ENCODE measurements at places on chromosomes 3 and 15. TPM values are rescaled to one million over a fixed set of nuclear protein-coding genes. Genes with fewer than 3 reads are reported as not detected.

Gene SYNPR
- not detected for total RNA-seq

- H3K4me1 ChIP-seq = no peaks in the 10 kb centered on the region
- no peak for DNase-seq
Measured at GRCh38 chr15:75693501-75694240, 19.0 kb downstream of the CSPG4 start.

DNA sequence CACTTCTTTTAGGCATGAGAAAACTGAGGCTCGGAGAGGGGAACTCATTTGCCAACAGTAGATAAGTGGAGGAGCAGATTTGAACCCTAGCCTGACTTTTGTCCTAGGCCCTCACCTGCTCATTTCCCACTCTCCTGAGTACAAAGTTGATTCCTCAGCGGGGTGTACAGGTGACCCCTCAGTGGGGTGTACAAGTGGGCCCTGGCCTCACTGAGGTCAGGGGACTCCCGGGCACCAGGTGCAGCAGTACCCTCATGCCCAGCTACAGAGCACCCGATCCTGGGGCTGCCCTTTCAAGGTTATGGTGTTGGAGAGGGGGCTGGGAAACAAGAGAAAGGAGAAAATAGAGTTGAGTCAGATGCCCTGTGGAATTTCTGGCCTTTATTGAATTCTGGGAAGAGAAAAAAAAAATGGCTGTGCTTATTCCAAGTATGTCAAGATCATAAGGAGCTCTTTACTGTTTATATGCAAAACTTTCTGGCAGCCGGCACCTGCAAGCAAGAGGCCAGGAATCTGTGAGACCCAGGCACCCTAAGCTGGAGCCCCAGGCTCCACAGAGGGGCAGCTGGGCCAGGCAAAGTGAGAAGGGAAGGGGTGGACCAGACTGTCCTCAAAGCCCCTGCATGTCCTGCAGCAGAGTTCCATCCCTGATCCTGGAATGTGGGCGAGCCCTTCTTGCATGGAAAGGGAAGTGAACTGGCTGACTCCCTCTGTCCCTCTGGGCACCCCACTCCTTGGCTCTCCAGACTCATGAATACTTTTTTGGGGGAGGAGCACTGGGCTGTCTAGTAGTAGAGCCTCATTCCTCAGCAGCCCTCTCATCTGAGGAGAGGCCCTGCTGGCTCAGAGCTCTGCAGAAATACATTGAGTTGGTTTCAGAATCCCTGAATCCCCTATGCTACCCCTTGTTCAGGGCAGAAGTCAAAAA is 43.1 kb downstream of the AMOTL2 start:
- no peak overlapping the region for H3K27ac ChIP-seq
- H3K27me3 ChIP-seq = no peaks in the 10 kb centered on the region
- no peaks in the 10 kb centered on the region for H3K4me1 ChIP-seq
- H3K4me3 ChIP-seq = no peak overlapping the region

DNA sequence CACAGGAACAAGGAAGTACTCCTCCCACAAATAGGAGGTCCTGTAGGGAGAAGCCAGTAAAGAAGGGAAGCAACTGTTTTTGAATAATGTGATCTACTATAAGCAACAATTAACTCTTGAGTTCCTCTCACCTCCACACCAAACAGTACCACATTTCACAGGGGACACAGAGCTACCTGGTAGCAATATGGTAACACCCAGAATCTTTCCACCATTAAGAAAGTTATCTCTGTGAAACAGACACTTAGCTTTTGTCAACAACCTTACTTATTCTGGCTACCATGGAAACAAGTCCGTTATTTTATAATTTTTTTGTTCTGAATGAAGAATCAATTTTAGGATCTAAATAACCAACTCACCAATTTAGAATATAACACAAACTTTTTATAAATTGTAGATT is 49.5 kb downstream of the TBL1XR1 start:
- H3K4me3 ChIP-seq = no peak overlapping the region
- H3K4me1 ChIP-seq = peaks cover 33% of the 10 kb centered on the region
- H3K27ac ChIP-seq = no peak overlapping the region
- no peaks in the 10 kb centered on the region for H3K27me3 ChIP-seq
- no peaks in the 10 kb centered on the region for H3K36me3 ChIP-seq

GRCh38 chr3:49199239-49199899 is 28.0 kb downstream of the KLHDC8B start:
- no peak overlapping the region for H3K4me3 ChIP-seq
- H3K27me3 ChIP-seq = no peaks in the 10 kb centered on the region
- DNase-seq = no peak
- no peaks in the 10 kb centered on the region for H3K36me3 ChIP-seq
- H3K4me1 ChIP-seq = no peaks in the 10 kb centered on the region

Gene AGTR1
- total RNA-seq = not detected

Gene SH3GL3
- not detected for total RNA-seq

Gene DPPA2
- total RNA-seq = not detected

Gene CPNE4
- total RNA-seq = not detected

GRCh38 chr3:53748512-53749271 is 97.5 kb downstream of the CHDH start:
- H3K27me3 ChIP-seq = no peaks in the 10 kb centered on the region
- H3K36me3 ChIP-seq = no peaks in the 10 kb centered on the region
- no peak overlapping the region for H3K27ac ChIP-seq
- no peak overlapping the region for H3K4me3 ChIP-seq
- no peak for DNase-seq

DNA sequence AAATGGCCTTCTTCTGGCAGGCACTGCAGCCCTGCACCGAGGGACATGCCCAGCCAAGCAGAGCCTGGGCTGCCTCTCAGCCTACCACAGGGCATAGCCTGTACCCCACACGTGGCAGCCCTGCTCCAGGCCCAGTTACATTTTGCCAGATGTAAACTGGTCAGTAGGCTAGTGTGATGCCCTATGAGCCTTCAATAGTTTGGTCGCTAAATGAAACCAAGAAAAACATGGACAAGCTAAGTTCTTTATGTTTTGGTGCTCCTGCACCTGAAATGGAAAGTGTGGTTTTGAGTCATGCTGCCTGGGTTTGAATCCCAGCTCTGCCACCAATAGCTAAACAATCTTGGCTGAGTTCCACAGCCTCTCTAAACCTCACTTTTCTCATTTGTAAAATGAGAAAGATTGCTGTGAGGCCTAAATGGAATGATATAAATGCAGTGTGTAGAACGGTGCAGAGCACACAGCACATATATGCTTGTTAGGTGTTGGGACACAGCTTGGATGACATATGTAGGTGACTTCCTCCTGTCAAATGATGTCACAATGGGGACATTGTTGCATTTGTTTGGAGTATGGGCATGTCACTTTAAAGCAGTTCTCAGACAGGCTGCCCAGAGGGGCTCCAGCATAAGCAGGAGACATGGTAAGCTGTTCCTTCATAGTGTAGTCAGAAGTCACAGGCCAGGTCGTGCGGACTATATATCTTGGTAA is 57.4 kb downstream of the ZBTB38 start:
- H3K4me3 ChIP-seq = no peak overlapping the region
- no peaks in the 10 kb centered on the region for H3K4me1 ChIP-seq
- DNase-seq = no peak
- H3K27ac ChIP-seq = no peak overlapping the region

Gene CCDC39
- not detected for total RNA-seq

GRCh38 chr3:184471439-184471838 is 90.1 kb upstream of the EPHB3 start:
- no peak overlapping the region for H3K27ac ChIP-seq
- no peak for DNase-seq
- no peaks in the 10 kb centered on the region for H3K4me1 ChIP-seq
- H3K36me3 ChIP-seq = no peaks in the 10 kb centered on the region
- no peaks in the 10 kb centered on the region for H3K27me3 ChIP-seq

Gene CSPG4
- total RNA-seq = not detected

DNA sequence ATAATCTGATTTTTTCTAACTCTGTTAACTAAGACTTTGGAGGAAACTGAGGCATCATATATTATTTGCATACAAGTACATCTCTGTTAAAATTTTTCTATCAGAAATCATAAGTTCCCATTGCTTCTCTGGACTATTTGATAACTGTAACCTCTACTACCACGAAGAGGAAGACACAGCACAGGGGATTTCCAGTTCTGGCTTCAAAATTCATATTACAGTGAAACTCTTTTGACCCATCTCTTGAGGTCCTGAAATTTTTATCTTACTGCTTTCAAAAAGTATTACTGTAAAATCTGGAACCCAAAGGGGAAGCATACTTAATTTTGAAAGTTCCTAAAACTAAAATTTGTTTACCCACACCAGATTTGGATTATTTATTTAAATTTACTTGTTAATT is 4.2 kb downstream of the PLSCR1 start:
- peaks cover 12% of the 10 kb centered on the region for H3K4me1 ChIP-seq
- no peak overlapping the region for H3K4me3 ChIP-seq
- H3K27ac ChIP-seq = no peak overlapping the region
- H3K27me3 ChIP-seq = no peaks in the 10 kb centered on the region
- DNase-seq = no peak
- H3K36me3 ChIP-seq = no peaks in the 10 kb centered on the region

Gene CLDN11
- total RNA-seq = not detected

DNA sequence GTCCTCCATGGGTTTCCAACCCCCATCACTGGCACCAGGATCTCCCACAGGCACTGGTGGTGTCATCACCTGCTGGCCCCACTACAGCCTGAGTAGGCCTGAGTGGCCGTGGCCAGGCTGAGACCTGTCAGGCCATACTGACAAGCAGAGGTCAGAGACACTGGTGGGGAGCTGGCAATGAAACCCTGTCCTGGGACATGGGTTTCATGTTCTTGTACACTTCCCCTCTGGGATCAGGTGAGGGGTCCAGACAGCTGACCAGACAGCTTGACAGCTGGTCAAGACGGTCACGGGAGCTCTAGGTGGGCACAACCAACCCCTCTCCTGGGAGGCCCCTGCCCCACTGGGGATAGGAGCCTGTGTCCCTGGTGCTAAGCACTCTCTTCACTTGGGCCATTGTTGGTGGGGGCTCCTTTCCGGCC is 13.1 kb downstream of the ZBTB47 start:
- no peaks in the 10 kb centered on the region for H3K4me1 ChIP-seq
- no peak overlapping the region for H3K4me3 ChIP-seq
- no peaks in the 10 kb centered on the region for H3K36me3 ChIP-seq
- H3K27ac ChIP-seq = no peak overlapping the region
- DNase-seq = no peak

DNA sequence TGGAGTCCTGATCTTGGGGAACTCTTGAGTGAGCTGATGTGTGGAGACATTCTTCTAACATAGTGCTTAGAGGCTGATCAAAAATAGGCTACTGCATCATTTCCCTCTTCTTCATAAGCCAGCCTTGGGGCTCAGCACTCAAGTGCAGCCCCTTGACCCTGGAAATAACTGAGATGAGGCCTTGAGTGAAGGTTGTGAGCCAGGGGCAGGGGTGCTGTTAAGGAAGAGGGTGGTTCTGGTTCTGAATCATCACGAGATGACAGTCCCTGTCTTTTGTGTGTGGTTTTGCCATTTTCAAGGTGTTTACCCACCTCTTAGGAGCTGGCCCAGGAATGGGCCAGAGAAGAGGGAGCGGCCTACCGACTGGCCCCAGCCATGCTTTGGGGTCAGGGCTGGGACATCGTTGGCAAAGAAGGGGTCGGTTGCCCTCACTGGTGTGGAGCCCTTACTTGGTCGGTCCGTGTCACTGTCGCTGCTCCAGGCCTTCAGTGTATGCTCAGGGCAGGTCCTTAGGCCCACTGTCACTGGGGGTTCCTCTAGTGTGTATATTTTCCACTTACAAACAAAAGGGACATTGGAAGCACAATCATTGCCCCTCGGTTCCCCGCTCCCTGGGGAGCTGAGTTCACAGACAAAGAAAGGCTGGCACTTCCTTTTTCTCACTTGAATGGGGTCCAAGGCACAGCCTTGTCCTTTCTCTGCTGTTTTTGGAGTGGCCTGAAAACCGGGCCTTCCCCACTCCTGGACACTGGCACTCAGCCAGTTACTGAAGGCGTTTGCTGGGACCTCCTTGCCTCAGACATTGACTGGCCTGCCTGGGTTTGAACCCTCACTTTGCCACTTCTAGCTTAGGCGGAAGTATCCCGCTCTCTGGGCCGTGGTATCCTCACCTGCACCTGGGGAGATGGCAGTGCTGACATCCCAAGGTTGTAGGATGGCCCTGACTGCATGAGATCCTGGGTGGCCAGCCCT is 46.6 kb downstream of the SLC6A6 start:
- DNase-seq = no peak
- H3K4me3 ChIP-seq = no peak overlapping the region
- no peak overlapping the region for H3K27ac ChIP-seq
- H3K36me3 ChIP-seq = peaks cover 79% of the 10 kb centered on the region
- no peaks in the 10 kb centered on the region for H3K4me1 ChIP-seq
- no peaks in the 10 kb centered on the region for H3K27me3 ChIP-seq

DNA sequence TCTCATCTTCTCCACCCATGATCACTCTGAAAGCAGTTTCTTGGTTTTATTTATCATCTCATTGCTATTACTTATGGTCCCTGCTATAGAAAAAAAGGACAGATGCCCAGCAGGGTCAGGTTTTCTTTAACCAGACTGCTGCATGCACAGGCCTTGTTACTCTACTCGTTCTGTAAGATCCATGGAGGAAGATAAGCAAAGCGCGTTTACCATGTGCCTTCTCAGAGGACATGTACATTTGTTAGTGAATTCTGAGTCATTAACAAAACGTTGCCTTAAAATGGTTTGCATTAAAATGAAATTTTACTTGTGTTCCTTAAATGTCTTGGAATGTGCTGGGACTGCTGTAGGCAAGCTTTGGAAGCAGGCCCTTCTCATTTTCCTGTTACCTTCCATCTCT is 657.3 kb upstream of the KCNMB2 start:
- no peak overlapping the region for H3K4me3 ChIP-seq
- H3K27ac ChIP-seq = no peak overlapping the region
- no peaks in the 10 kb centered on the region for H3K4me1 ChIP-seq
- DNase-seq = no peak
- no peaks in the 10 kb centered on the region for H3K36me3 ChIP-seq

Gene SLC22A14
- not detected for total RNA-seq

Gene NAALADL2
- not detected for total RNA-seq

Gene SLC6A11
- total RNA-seq = not detected

DNA sequence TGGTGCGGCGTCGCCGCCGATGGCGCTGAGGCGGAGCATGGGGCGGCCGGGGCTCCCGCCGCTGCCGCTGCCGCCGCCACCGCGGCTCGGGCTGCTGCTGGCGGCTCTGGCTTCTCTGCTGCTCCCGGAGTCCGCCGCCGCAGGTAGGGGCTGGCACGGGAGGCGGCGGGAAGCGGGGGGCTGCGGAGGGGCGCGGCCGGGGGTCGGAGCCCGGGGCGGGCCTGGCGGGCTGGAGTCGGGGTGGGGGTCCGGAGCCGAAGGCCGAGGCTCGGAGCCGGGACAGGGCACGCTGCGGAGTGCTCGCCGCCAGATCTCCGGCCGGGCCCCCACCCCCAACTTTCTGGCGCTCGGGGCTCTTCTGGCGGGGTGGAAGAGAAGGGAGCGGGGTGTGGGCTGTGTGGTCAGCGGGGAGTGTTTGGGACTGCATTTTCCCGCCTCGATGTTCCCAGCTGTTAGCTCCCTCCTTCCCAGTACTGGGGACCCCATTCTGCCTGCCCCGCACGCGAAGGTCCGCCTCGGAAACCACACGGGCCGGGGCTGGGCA is 299 bp downstream of the TYRO3 start:
- H3K36me3 ChIP-seq = no peaks in the 10 kb centered on the region
- DNase-seq = no peak
- no peak overlapping the region for H3K27ac ChIP-seq
- peaks cover 19% of the 10 kb centered on the region for H3K4me1 ChIP-seq
- H3K27me3 ChIP-seq = peaks cover 3% of the 10 kb centered on the region

Data from naive thymus-derived CD4-positive, alpha-beta T cell (primary cell).